ENCODE measurements at places on chromosomes 5 and 9.

DNA sequence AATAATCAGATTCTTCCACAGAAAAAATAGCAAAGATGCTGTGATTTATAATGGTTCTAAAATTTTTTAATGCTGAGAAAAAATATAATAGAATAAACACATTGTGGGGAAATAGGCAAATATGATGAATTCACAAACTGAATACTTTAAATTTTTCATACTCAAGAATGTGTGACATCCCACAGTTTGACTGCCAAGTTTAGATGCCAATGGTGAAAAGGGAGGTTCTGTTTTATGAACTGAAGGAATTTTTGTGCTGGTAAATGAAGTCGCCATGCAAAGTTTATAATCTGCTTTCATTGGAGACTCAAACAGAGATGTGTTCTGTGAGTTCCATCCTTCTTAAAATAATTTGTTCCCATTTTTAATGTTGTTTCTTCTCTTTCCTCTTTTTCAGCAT, 367.5 kb upstream of the ADAMTS16 start:
- no peak overlapping the region for H3K27ac ChIP-seq
- H3K27me3 ChIP-seq = no peaks in the 10 kb centered on the region
- DNase-seq = no peak
- H3K4me1 ChIP-seq = no peaks in the 10 kb centered on the region
- no peaks in the 10 kb centered on the region for H3K36me3 ChIP-seq
- no peak overlapping the region for H3K4me3 ChIP-seq

DNA sequence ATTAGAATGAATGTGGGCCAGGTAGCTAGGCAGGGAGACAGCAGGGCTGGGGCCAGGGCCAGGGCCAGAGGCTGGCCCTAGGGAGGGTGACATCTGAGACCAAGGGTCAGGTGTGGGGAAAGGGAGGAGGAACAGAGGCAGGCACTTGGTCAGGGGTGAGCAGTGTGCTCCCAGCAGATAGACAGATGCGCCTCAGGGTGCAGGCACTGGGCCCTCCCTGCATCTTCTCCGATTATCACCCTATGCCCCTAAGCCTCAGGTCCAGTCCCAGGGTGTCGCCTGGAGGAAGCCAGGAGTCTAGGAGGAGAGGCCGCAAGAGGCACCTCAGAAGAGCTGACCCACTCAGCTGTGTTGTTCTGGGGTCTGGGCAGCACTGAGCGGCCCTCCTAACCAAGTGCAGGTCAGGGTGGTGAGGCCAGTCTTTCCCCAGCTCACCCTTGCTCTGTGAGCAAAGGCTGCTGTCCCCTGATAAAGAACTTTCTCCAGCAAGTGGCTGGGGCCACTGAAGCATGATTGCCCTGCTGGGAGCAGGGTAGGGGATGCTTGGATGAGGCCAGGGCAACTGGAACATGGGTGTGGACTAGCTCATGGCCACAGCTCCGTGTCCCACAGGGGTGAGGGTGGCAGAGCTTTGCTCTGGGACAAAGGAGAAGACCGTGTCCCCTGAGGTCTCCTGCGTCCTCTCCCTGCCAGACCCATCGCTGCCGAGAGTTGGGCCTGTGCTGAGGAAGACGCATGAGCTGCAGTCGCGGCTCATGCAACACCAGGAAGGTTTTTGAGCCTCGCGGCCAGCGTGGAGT, 2.1 kb upstream of the RASGEF1C start:
- no peak overlapping the region for H3K27ac ChIP-seq
- no peak overlapping the region for H3K4me3 ChIP-seq
- peaks cover 10% of the 10 kb centered on the region for H3K4me1 ChIP-seq
- no peaks in the 10 kb centered on the region for H3K36me3 ChIP-seq
- no peak for DNase-seq

- H3K27ac ChIP-seq = no peak overlapping the region
- no peaks in the 10 kb centered on the region for H3K36me3 ChIP-seq
- H3K27me3 ChIP-seq = no peaks in the 10 kb centered on the region
- H3K4me3 ChIP-seq = no peak overlapping the region
These were observed 591.7 kb downstream of the ZNF608 start for GRCh38 chr5:124154714-124155113.

- no peaks in the 10 kb centered on the region for H3K4me1 ChIP-seq
- H3K36me3 ChIP-seq = no peaks in the 10 kb centered on the region
- no peak for DNase-seq
- no peak overlapping the region for H3K27ac ChIP-seq
- H3K27me3 ChIP-seq = no peaks in the 10 kb centered on the region
- no peak overlapping the region for H3K4me3 ChIP-seq
These were observed 146.5 kb upstream of the GAS1 start for GRCh38 chr9:87093777-87094176.

DNA sequence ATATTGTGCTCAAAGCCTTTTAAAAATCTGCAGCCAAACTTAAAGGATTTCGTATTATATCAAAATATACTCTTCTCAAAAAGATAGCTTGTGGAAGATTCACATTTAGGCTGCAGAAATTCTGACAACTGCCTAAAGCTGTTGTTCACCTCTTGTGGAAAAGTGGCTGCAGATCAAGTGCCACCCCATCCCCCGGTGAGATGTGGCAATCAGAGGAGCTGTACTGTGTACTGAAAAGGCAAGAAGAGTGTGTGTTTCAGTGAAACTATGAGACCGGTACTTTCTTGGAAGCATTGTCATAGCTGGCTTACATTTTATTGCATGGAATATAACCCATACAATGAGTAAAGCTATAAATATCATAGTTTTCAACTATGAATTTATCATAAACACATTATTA, 64.3 kb downstream of the CDH18 start:
- no peak overlapping the region for H3K27ac ChIP-seq
- no peak overlapping the region for H3K4me3 ChIP-seq
- no peaks in the 10 kb centered on the region for H3K27me3 ChIP-seq
- DNase-seq = no peak
- no peaks in the 10 kb centered on the region for H3K36me3 ChIP-seq

DNA sequence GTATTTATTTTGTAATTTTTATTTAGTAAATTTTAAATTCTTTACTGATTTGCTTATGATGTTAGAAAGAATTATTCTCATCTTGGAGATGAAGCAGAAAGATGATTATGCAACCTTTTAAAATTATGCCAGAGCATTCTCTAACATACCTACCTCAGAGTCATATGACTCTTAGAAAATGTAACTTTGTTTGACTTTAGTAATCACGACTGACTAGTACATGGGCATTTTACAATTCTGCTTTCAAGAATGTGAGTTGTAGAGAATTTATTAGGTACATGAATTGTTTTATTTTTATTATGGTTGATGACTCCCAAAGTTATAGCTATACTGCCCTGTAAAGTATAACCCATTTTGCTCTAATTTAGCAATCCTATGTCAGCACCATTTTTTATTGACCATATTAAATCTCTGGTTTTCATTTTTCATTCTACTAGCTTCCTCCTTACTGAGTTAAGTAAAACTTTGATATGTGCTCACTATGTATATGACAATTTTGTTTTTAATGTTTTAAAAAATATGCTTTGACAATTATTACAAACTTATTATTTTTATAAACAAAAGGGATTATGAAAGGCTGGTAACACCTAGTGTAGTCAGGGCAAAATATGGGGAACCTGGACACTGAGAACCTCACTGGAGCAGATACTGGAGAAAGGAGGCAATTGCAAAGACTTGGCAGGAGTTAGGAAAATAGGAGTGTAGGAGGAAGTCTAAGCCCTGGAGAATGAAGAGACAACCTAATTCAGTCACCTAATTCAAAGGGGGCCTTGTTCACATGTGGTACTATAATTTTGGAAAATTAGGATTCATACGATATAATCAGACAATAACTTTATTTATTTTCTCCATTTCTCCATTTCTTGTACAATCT, 249.7 kb upstream of the DAB2 start:
- no peak for DNase-seq
- no peak overlapping the region for H3K27ac ChIP-seq
- H3K4me3 ChIP-seq = no peak overlapping the region
- H3K36me3 ChIP-seq = no peaks in the 10 kb centered on the region
- peaks cover 13% of the 10 kb centered on the region for H3K27me3 ChIP-seq
- no peaks in the 10 kb centered on the region for H3K4me1 ChIP-seq

GRCh38 chr5:113606298-113607134, 93.0 kb downstream of the YTHDC2 start:
- H3K27ac ChIP-seq = no peak overlapping the region
- H3K27me3 ChIP-seq = peaks cover 36% of the 10 kb centered on the region
- H3K36me3 ChIP-seq = no peaks in the 10 kb centered on the region
- peaks cover 14% of the 10 kb centered on the region for H3K4me1 ChIP-seq

GRCh38 chr5:135085133-135085935, 51.3 kb upstream of the PITX1 start:
- no peak for DNase-seq
- no peaks in the 10 kb centered on the region for H3K4me1 ChIP-seq
- no peak overlapping the region for H3K4me3 ChIP-seq
- H3K27me3 ChIP-seq = peaks cover 20% of the 10 kb centered on the region
- H3K27ac ChIP-seq = no peak overlapping the region

DNA sequence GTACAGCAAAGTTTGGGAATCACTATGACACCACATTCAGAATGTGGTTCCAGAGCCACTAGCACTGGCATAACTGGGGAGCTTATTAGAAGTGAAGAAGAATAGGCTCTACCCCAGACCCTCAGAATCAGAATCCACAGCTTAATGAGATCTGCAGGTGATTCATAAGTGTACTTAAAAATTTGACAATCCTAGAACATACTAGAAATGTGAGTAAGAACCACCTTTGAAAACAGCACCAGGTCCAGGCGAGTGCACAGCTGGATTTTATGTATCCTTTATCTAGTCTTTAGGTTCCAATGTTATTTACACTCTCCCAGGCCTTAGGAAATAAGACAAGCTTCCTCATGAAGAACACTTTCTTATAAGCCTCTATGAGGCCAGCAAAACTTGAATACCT, 149.0 kb downstream of the NFIB start:
- no peaks in the 10 kb centered on the region for H3K4me1 ChIP-seq
- no peaks in the 10 kb centered on the region for H3K36me3 ChIP-seq
- H3K27me3 ChIP-seq = no peaks in the 10 kb centered on the region
- H3K4me3 ChIP-seq = no peak overlapping the region

All from activated CD8-positive, alpha-beta memory T cell treated with anti-CD3 and anti-CD28 coated beads, Interleukin-2, amount 10 ng/mL, durations not matched to agents 7 days and 5 days (primary cell).